Adipocyte (in vitro differentiated cells): ENCODE measurements at places on chromosomes 2 and 18.
A peak's percentile ranks its signal among the peaks of the same experiment; 100 is the strongest.

DNA sequence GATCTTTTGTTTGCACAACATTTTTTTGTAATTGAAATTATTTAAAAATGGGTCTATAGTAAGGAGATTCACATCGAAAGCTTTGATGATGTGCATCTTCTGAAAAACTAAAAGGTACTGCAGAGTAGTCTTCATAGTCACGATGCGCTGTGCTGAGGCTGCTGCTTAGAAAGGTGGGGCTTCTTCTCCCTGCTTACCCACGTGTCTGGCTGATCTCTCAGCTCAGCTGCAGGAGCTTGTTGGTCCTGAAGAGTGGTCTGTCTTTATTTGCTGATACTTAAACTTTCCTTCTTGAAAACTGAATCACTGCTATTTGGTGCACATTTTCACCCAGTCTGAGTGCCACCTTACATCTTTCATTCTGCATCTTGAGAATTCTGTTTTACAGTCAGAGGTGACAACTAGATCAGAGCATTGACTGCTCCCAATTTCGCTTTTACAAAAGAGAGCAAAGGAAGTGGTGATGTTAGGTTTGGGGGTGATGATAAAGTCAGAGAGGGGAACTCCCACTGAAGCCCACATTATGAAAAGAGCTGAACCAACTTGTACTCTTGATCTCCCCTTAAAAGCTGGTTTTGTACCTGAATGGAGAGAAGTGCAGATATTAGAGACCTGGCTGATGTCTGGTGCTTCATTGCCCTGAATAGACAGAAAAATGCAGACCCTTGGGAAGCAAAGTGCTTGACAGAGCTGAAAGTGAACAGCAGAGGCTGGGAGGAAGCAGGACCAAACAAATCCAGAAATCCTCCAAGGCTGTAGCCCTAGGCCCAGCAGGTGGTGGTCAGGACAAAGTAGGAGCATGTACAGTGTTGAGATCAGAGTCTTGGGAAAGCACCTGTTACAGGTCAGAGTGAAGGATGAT, 984.5 kb downstream of the TSN start:
- no peak for DNase-seq

DNA sequence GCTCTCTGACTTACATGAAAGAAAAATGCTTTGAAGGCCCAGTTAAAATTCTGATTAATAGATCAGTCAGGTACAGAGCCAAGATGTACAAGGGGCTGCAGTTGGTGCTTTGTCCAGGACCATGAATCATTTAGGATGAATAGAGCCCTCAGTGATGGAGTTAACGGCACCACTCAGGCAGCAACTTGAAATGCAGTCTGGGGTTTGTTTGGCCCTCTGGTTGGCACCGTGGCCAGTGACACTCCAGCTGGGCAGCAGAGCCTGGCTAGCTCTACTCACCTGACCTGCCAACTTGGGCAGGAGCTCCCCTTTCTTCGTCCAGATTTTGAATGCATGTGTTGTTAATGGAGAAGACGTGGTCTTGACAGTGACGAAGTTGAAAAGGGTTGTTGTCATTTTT, 493.0 kb upstream of the ACVR2A start:
- no peak for DNase-seq

- DNase-seq: no peak
Observed at GRCh38 chr2:95271381-95271971, 2.8 kb upstream of the PROM2 start.

DNA sequence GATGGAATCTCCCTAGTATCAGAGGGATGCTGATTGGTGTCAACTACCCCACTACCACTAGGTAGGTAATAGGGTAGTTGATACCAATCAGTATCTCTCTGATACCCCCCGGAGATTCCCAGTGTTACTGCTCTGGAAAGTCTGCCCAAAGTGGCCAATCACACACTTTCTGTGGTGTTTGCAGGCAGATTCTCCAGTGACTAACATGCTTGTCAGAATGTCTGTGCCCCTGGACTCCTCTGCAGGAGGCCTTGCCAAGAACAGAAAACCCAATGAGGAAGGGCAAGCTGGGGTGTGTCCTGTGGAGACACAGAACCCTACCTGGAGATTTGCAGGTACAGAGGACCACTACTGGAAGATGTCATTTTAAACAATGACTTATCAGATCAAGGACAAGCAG, 135.1 kb downstream of the RIT2 start:
- DNase-seq: no peak

GRCh38 chr2:9235147-9236044, 28.8 kb downstream of the ASAP2 start:
- peak; percentile 59 for DNase-seq

GRCh38 chr2:164964700-164965099, 9.4 kb upstream of the SLC38A11 start:
- DNase-seq: no peak

DNA sequence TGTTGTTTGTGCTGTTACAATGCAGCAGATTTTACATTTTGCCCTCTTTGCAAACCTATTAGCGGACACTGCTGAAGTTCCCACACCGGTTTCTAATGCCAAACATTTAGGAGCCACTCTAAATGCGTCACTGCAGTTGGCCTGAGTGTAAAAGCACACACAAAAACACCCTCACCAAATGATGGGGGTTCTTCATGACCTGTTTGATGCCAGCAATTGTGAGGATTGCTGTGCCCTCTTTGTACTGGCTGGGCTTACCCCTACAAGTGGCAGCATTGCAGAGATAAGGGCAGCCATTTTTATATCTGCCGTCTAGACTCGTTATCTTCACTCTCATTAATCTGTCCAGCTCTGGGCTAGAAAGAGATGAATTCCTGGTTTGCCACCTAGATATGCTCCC, 85.3 kb downstream of the NRP2 start:
- no peak for DNase-seq

DNA sequence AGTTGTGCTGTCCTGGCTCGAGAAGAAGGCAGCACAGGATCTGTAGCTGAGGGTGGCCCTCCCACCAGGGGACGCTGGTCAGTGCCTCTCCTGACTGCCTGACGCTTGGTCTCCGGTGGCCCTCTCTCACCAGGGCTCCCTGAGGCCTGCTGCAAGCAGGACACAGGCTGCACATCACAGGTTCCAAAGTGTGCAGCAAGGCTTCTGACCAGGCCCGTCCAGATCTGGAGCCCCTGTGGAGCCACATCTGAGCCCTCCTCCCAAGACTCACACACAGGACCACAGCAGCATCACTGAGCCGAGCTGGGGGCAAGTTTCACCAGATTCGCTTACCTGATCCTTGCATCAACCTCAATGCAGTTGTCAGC, 12.1 kb downstream of the AMER3 start:
- DNase-seq: no peak

DNA sequence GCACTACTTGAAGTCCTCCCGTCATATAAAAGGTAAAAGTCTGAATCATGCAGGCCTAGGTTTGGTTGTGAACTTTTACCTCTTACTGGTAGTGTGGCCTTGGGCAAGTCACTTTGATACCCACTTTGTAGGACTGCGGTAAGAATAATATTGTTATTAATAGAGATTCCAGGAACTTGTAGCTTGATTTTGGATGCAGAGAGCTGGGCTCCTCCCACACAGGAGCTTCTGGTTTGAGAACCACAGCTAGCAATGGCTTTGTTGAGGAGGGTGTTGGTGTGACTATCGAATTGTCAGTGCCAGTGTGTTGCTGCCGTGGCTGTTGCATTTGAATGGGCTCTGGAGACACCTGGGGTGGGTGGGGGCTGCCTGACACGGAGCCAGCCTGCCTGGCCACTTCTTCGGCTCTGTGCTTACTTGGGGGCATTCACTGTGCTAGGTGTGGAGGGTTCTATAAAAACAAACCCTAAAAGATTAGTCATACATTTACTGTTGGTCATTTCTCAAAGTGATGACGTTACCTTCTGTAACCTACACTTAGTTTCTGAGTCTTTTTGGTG, 38.5 kb downstream of the ASAP2 start:
- no peak for DNase-seq

- no peak for DNase-seq
Observed at GRCh38 chr2:237752761-237753165, 45.8 kb upstream of the RBM44 start.

DNA sequence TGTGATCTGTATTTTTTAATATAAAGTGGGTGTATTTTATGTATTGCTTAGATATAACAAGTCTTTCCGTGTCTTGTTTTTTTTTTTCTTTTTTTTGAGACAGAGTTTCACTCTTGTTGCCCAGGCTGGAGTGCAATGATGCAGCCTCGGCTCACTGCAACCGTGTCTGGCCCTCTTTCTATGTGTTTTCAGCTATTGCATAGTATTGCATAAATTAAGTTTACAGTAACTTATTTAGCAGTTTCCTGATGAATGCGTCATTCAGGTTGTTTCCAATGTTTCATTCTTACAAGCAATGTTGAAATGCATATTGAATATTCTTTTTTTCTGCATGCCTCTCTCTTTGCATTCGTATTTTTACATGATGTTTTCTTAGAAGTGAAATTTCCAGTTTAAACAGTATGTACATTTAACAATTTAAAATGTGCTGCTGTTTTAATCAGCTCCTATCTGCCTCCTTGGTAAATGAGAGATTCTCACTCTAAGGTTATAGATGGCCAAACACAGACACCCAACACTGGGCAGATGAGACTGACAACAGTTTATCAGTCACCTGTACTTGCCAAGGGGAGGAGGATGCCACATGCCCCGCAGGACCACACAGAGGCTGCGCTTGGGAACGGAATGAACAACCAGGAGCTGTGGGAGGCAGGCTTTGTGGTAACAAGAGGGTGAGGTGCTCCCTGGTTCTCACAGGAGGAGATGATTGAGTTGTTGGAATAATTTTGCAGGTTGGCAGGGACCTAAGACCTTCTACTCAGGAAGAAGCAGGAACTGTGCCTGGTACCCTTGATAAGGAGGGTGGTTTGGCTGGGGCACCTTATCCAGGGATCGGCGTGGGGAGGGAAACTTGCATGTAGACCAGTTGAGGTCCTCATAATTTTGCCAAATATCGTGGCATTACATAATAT, 7.5 kb downstream of the SLC9A4 start:
- no peak for DNase-seq

DNA sequence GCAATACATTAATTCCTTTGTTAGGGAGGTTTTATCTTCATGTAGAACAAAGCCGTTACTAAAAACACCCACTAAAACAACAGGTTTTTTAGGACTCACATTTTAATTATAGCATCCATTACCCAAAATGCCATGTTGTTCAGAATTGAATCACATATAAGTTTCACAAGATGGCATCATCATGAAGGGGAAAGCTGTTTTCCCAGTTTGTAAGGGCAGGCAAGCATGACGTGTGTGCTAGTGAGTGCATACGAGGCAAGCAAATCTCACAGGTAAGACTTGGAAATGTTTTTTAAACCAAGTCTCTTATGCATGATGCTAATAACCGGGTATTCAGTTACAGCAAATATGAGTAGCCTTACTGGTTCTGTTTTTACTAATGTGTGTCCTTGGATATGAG, 111.8 kb upstream of the NFATC1 start:
- no peak for DNase-seq

DNA sequence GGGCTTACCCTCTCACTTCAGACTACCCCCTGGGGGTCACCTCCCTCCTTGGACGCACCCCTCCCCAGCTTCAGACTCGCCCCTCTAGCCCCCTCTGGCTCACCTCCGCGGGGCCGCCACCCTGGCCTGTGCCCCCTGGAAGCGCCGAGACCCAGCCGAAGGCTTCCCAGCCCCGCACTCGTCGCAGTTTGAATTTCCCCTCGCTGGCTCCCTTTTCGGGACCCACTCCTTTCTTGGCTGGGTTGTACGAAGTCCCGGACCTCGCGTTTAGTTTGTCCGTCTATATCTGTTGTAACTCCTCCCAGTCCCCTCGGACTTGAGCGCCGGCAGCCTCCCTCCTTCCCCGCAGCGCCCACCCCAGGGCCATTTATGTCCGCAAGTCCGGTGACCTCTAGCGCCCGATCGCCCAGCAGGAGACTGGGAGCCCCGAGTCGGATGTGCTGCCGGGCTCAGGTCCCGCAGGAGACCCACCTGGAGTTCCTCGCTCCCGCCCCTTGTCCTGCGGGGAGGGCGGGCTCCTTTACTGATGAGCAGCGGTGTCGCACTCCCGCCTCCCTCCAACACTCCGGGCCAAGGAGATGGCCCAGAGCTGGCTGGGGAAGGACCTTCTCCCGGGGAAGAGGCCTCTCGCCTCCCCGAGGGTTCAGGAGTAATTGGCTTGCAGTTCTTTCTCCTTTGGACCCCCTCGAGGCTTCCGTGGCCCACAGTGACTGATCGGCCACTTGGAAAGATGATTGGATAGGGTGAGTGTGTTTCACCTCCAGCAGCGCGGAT, 692 bp upstream of the RAX start:
- no peak for DNase-seq

DNA sequence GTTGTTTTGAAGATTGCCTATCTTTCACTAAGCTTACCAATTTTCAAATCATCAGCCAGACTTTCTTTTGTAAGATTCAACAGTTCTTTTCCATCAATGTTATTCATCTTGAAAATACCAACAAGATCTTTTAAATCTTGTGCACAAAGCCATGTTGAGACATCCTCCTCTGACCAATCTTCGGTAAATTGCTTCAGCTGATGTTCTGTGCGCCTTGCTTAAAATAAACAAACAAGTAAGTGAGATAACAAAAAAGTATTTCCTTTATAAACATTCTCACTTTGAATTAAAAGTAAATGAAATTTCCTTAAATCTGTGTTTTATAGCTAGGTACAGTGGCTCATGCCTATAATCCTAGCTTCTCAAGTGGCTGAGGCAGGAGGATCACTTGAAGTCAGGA, 30.3 kb downstream of the WDSUB1 start:
- DNase-seq: peak; percentile 85

- DNase-seq: peak; percentile 63
Observed at GRCh38 chr2:101794141-101794540, 96.6 kb downstream of the MAP4K4 start.

GRCh38 chr2:233810385-233810784, 32.3 kb downstream of the MROH2A start:
- DNase-seq: no peak

DNA sequence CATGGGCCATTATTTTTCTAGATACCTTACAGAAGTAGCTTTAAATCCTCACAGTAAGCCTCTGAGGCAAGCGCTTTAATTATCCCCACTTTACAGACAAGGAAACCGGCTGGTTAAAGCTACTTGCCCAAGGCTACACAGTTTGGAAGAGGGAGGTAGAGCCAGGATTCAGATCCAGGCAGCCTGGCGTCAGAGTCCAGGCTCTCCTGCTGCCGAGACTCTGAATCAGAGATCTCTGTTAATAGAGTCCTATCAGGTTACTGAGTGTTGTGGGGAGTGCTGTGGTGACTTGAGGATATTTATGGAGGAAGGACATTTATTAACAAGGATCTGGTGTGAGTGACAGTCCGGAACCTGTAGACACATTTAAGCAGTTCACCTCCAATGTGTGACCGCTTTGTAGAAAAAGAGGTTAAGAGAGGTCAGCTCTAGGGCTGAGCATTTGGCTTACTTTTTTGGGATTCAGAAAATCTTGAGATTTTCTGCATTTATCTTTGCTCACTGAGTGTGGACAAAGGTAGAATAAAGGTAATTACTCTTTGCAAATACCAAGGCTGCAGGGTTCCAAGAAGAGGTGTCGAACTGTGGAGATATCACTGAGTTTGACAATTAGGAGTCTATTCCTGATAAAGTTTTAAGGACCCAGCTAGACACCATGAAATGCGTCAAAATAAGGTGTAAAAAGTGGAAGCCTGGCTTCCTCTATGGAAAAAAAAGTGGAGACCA, 1.6 kb upstream of the CEP192 start:
- DNase-seq: no peak

GRCh38 chr2:60821587-60822302, 59.6 kb upstream of the REL start:
- DNase-seq: peak; percentile 25
